Activated CD4-positive, CD25-positive, alpha-beta regulatory T cell treated with anti-CD3 and anti-CD28 coated beads, Interleukin-2, amount 50 U/mL, for 24 hours (primary cell): ENCODE measurements at places on chromosomes 2 and 18.

DNA sequence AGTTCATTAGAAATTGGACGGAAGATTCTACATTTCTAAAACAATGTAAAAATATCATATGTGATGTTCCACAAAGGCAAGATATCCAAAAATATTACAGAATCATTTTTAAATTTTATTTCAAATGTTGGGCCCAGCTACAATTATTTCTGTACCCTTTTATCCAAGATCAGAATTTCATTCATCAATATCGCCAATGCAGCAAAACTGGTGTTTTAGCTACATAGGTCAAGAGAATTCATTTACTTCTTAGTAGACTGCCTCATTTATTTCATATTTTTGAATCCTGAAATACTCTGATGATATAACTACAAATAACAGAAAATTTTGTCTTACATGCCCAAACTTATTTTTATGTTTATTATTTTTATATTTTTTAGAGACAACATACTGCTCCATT, 143.1 kb downstream of the CMPK2 start:
- ATAC-seq = no peak

GRCh38 chr18:6399776-6400175, 14.9 kb downstream of the L3MBTL4 start:
- no peak for ATAC-seq

GRCh38 chr2:229642371-229642770, 72.0 kb downstream of the DNER start:
- no peak for ATAC-seq

DNA sequence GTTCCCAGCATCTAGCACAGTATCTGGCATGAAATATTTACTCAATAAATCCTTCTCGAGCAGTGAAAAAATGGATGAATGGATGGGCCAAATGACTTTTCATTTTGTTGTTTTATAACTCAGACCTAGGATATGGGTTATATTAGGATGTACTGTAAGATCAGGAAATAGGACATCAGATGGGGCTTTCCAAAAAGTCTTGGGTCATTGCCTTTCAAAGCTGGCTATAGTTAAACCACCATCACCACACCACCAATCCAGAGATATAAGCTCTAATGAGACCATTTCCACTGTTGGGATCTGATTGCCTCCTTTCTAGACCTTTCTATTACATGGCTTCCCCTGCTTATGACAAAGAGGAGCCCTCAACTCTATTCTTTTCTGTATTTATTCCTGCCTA, 525.0 kb upstream of the TCF4 start:
- no peak for ATAC-seq
